ENCODE measurements at places on chromosomes 7 and 10. TPM values are rescaled to one million over a fixed set of nuclear protein-coding genes. Genes with fewer than 3 reads are reported as not detected.
A peak's percentile ranks its signal among the peaks of the same experiment; 100 is the strongest.

DNA sequence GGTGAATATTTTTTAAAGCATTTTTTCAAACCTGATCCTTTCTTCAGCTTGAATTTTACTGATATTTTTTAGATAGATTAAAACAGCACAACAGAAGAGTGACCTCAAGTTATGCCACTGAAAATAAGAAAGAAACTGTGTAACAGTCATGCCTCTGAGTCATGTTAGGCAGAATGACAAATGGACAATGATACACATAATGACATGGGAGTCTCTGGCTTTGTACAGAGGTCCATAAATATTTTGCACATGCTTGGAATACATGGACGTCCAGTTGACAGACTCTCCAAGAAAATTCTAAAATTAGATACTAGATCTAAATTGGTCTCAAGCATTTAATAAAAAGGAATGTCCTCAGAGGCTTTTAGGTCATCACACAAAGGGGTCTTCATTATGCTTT lies 21.9 kb upstream of the SEMA3A start:
- peak; percentile 57 for DNase-seq

CARD11 gene
- total RNA-seq, result not detected

GRCh38 chr7:140230516-140230860 lies 53.7 kb upstream of the KDM7A start:
- no peak for DNase-seq

DNA sequence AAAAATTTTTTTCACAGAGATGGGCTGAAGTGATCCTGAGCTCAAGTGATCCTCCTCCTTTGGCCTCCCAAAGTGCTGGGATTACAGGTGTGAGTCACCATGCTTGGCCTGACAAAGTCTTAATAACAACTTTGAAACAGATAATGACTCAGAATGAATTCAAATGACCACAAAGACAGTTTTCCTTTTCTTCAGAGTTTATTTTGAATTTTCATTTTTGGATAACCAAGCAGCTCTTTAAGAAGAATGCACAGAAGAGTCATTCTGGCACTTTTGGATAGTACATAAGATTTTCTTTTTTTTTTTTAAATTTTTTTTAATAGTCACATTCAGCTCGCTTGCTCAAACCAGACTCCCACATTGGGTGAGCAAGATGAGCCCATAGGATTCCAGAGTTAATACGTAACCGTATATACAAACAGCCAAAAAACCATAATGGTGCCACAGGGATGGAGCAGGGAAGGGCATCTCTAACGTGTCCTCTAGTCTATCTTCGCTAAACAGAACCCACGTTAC lies 43.0 kb upstream of the NMT2 start:
- peak; percentile 90 for DNase-seq

SLC39A12 gene
- total RNA-seq, result not detected

DNA sequence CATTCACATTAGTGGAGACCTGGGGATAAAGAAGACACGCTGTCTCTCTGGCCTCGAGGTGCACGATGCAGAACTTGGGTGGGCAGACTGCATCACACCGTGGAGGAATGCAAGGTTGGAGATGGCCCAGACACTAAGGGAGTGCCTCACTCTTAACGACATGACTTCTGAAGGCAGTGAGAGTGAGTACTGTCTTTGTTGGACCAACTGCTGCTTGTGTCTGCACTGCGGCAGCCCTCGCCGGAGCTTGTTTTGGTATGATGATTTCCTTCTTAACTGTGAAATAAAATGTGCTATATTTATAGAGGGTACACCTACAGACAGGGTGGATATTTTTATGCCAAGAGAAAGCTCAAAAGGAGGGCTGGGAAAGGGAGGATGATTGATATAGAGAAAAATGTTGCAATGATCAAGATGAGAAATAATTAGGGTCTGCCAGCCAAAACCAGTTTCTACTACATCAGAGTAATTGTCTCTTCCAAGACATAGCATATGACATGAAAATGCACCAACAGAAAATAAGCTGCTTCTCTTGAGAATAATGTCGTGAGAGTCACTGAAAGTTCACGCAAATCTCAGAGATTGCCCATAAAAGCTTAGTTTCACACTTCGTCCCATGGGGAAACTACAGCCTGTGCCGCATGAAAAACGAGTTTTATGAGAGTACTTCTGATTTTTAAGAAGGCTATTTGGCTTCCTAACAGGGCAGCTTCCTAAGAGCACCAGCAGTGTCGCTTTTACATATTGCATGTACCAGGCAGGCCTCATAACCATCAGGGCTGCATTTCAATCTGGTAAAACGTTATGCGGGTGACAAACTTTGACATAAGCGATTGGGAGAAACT lies 127.1 kb downstream of the TAX1BP1 start:
- no peak for DNase-seq

DNA sequence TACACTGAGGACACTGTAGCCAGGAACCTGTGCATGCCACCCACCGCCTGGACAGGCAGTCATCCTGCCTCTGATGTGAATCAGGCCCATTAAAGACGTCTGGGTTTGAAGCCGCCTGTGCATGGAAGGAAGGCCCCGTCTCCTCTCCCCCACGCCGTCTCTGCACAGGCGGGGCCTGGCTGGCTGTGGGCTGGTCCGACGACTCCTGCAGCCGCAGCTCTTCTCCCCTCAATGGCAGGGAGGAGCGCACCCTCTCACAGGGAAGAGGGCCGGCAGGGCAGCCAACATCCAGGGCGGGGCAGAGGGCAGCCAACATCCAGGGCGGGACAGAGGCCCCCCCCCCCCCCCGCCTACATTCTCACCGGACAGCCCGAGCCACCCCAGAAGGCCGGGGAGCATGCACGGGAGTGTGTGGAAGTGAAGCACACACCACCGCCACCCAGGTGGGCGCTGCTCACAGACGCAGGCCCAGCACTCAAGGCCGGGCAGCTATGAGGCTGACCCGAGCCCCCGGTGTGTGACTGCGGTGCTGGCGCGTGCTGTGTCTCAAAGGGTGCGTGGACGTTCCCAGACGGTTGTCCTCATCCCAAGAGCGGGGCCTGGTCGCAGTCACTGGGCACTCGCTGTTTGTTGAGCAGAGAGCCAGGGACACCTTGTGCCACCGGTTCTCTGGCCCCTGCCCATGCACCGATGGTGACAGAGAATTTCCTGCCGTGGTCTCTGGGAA lies 19.1 kb downstream of the DPYSL4 start:
- DNase-seq, result no peak

TMEM229A gene
- not detected for total RNA-seq

- no peak for DNase-seq
Measured at GRCh38 chr7:104007614-104008013, 18.2 kb upstream of the RELN start.

SLC26A5 gene
- total RNA-seq, result not detected

GRCh38 chr7:97149843-97150242 lies 32.3 kb downstream of the SDHAF3 start:
- DNase-seq, result peak; percentile 17

DNA sequence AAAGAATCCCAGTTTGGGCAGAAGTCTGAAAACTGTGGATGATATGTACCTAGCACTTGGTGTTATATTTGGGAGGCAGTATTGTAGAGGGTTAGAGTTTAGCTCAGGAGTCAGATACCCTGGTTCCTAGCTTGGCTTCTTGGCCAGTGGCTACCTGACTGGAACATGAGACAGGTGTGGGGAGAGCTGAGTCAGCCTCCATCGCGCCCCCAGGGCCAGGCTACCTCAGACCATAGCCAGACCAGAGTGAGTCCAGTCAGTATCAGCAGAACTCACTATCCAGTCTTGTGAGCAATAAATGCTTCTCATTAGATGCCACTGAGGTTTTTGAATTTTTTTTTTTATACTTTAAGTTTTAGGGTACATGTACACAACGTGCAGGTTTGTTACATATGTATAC lies 26.0 kb downstream of the CYP3A5 start:
- DNase-seq, result no peak

DNA sequence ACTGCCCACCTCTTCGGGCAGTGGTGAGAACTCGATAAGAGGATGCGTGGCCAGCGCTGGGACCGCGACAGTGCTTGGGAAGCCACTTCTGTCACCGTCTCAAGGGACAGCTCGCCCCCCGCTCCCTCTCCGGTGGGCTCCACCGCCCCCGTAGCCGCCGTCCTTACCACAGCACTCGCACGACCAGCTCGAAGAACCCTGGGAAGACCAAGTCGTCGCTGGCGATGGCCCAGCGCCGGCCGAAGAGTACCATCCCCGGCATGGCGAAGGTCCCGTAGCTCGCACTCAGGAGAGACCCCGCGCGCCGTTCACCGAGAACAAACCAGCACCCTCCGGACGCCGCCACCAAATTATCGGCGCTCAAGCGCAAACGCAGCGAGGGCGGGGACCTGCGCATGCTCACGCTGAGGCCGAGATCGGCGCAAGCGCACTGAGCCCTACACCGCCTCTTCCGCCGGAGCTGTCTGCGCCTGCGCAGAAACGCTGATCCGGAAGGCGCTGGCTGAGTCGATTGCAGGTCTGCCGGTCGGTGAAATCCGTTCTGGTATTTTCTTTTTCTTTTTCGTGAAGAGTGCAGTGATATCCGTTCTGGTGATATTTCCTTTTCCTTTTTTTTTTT lies at the start of gene DAGLB:
TSS of gene DAGLB (minus strand) at position 374 of the 619 bp plus-strand sequence. CDS start at position 262, 112 bp downstream.
- DNase-seq, result peak; percentile 77

- DNase-seq, result no peak
Measured at GRCh38 chr10:52742731-52743130, 29.9 kb downstream of the MBL2 start.
